ENCODE measurements at places on chromosomes 6 and 20. TPM values are rescaled to one million over a fixed set of nuclear protein-coding genes. Genes with fewer than 3 reads are reported as not detected.

Gene HLA-DQA2
- polyA plus RNA-seq: not detected

Gene CRISP3
- 0.34 TPM for polyA plus RNA-seq

Gene SSTR4
- polyA plus RNA-seq: 0.10 TPM

Gene MCM9
- 25.2 TPM for polyA plus RNA-seq

Gene PTP4A1
- polyA plus RNA-seq: 83.2 TPM

Gene SUMO4
- polyA plus RNA-seq: 0.73 TPM

Gene DSE
- polyA plus RNA-seq: 43.0 TPM

Gene TFAP2D
- polyA plus RNA-seq: not detected

Gene KIAA0408
- polyA plus RNA-seq: 4.7 TPM

- DNase-seq: no peak
Observed at GRCh38 chr6:147141711-147142308, 62.4 kb upstream of the STXBP5 start.

GRCh38 chr20:61437280-61438206 is 185.5 kb downstream of the CDH4 start:
- DNase-seq: no peak

GRCh38 chr20:51536116-51537069 is 6.1 kb downstream of the NFATC2 start:
- DNase-seq: no peak

DNA sequence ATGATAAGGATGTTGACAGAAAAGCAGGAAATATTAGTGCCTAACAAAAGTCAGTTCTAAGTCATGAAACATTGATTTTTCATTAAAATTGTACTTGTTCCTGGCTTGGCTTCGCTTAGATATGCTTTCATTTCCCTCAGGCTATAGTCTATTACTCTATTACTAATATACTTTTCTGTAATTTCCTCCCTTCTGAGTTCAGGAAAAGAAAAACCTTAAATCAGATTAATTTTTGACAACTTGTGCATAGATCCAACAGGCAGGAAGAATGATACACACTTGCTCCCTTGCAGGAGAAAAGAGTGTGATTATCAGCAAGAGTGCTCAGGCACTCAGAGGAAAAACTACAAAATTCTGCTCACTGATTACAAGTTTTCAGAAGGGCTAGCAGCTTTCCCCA is 145.2 kb upstream of the THEMIS start:
- no peak for DNase-seq

DNA sequence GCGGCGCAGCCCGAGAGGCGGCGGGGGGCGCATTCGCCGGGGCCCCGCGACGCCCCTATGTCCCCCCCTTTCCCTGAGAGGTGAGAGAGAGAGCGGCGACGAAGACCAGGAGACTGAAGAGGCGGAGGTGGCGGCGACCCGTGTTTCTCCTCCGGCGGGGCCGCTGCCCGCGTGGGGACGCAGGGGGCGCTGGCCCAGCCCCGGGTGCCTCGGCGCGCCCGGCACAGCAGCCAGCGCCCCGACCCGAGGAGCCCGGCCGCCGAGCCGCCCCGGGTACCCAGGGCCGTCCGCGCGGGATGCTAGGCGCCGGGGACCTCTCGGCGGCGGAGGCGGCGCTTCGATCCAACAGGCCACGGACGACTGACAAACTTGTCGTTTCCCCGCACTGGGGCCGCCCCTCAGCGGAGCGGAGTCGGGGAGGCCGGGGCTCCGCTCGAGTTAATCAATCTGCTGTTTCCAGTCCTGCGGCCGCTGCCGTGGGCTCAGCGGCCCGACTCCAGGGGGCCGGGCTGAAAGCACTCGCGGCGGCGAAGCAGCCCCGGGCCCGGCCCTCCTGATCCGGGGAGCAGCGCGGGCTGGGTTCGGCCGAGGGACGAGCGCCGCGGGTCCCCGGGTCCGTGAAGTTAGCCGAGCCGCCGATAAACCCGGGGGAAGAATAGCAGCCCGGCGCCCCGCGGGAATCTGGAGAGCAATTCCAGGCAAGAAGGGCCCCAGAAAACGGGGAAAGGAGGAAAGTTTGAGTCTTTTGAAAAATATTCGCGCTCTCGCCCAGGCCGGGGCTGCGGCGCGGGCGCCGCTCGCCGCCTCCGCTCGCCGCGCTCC is 631 bp downstream of the MDGA1 start:
- DNase-seq: no peak

DNA sequence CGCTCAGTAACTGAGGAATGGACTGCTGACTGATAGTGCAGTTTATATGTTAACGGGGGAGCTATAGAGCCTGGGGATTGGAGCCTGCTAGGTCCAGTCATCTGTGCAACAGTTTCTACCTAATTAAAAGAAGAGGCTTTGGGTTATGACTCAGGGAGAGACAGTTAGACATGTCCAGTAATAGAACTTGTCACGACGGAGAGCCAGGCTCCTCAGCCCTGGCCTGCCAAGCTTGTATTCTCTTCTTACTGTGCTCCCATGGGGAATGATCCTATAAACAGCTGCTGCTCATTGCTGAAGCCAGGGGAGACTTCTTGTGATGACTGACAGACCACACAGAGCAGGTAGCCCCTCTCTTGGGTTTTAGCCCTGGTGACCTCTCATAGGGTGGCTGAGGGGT is 69.3 kb downstream of the SYNJ2 start:
- no peak for DNase-seq

- no peak for DNase-seq
Observed at GRCh38 chr20:60202046-60202445, 243.8 kb downstream of the CDH26 start.

GRCh38 chr6:111481836-111482187 is 1.2 kb downstream of the REV3L start:
- peak; percentile 69 for DNase-seq

GRCh38 chr6:10956776-10957175 is 69.9 kb downstream of the SYCP2L start:
- no peak for DNase-seq

GRCh38 chr6:93163146-93163545 is 256.2 kb downstream of the EPHA7 start:
- DNase-seq: no peak

GRCh38 chr6:43966853-43967718 is 160.2 kb downstream of the MRPL14 start:
- no peak for DNase-seq

GRCh38 chr6:11330413-11330760 is 97.9 kb upstream of the NEDD9 start:
- DNase-seq: no peak

DNA sequence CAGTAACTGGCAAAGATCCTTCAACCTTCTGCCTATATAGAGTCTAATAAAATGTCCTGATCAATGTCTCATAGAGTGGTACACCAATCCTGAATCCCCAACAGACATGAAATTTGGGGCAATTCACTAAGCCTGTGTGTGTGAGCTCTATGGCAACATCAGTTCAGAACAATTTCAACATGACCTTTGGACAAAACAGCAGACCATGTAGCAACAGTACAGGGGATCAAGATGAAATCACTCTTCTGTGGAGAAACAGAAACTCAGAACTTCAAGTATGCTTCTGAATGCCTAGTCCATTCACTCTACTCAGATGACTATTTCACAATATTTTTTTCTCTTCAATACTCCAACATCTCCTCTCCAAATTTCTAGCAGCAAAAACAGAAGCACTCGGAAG is 49.1 kb upstream of the OPRM1 start:
- no peak for DNase-seq

- DNase-seq: no peak
Observed at GRCh38 chr6:93749930-93750329, 330.6 kb upstream of the EPHA7 start.

- no peak for DNase-seq
Observed at GRCh38 chr6:151620179-151620578, 126.4 kb downstream of the CCDC170 start.

DNA sequence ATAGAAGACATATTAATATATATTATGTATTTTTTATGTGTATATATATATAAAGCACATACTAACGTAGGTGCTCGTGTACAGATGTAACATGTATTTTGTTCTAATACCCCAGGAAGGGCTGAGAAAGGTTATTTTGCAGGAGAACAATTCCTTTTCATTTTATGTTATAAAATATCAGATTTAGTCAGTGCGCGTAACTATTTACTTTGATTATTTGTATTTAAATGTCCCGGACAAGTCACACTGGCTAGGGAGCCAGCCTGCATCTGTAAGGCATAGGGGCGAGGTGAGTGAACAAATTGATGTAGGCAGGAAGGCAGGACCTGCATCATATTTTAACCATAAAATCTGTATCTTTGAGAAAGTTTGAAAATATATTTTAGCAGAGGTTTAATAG is 74.1 kb downstream of the BMP7 start:
- DNase-seq: no peak

DNA sequence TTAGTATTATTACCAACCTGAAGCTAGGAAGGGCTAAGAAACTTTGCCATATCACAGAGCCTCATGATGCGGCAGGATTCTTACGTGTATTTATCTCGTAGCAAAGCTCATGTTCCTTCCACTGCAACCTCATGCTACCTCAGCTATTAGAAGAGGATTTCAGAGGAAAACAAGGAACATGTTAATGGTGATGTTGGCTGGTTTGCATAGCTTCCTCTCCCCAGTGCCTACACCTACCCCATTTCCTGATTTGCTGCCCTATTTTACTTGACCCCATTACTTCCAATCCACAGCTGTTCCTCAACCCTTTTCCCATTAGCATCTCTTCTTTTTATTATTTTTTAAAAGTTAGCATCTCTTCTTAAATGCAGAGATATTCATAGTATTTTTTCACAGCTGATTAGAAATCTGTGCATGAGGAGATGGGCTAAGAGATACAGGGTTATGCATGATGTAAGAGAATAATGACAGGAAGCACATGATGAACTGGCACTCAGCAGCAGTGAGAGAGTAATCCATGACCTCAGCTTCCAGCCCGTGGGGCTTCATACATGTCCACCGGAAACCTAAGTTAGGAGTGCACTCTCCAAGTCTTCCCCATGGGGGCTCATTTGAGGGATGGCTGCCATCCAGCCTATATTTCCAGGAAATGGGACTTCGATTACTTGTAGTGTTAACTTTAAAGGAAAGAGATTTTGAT is 106.1 kb upstream of the ASF1A start:
- DNase-seq: no peak

GRCh38 chr6:147331401-147331800 is 127.2 kb downstream of the STXBP5 start:
- DNase-seq: no peak

- DNase-seq: peak; percentile 78
Observed at GRCh38 chr6:105992315-105992961, 93.7 kb upstream of the PRDM1 start.

All from left renal cortex interstitium (tissue), 4 donors.